NCI-H446 (cell line): ENCODE measurements at places on chromosomes 7 and 10.

DNA sequence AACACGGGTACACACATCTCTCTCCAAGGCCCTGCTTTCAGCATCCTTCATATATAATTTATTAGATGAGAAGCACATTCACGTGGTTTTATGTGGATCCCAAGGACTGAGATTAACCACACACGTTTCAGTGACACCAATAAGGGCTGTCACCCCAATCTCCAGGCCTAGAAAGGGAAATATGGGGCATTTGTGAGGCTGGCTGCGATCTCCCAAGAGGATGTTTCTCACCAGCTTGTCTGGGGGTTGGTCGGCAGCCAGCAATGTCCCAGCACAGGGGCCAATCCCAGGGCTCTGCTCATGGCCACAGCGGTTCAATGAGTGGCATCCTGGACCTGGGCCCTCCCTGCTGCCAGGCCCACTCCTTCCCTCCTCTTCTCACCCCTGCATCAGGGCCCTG, 115.5 kb downstream of the ITIH5 start:
- DNase-seq, result no peak

DNA sequence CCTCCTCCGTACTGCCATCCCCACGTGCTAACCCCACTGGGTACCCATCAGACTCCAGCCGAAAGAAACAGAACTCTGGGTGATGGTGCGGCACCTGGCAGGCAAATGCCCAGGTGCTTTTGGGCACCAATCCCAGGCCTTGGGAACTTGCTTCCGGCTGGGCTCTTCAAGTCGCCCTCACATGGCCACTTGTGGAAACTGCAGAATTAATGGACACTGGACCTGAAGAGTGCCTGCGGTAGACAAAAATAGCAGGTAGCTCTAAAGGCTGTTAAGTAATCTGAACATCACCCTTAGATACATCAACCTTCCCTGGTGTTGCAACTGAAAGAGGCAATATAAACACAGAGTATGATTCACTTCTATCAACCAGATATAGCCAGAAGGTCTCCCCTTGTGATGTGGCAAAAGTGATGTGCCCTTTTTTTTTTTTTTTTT, 644.4 kb downstream of the GRM8 start:
- DNase-seq, result peak; percentile 0

GRCh38 chr7:129907122-129907736, 45.5 kb downstream of the UBE2H start:
- DNase-seq, result no peak

GRCh38 chr10:132722394-132723329, 63.3 kb downstream of the NKX6-2 start:
- DNase-seq, result no peak

GRCh38 chr10:114022766-114023597, 20.7 kb upstream of the ADRB1 start:
- DNase-seq, result no peak

GRCh38 chr7:90401989-90402388, 1.3 kb upstream of the CLDN12 start:
- DNase-seq, result peak; percentile 71

DNA sequence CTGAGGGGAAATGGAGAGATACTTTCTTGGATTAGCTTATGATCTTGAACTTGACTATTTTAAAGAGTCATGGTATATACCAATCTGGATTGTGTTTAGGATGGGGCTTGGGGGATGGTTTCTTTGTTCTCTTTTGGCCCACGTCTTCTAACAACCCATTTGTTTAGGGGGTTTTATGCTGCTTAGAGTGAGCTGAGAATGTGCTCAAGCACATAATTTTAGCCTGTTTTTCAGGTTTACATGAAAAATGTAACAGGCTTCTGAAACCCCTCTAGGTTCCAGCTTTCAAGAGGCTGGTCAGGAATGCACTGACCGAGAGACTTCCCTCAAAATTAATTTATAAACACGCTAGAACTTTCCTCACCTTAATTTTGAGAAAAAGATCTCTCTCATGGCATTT, 94.3 kb downstream of the AUTS2 start:
- DNase-seq, result no peak

- DNase-seq, result no peak
These were observed 403.6 kb downstream of the SEMA3D start for GRCh38 chr7:84783141-84783778.

- DNase-seq, result no peak
These were observed 90.2 kb upstream of the AGK start for GRCh38 chr7:141460781-141461715.

- no peak for DNase-seq
These were observed 6.9 kb downstream of the MMD2 start for GRCh38 chr7:4951903-4952636.

GRCh38 chr10:111440501-111440900, 363.7 kb downstream of the ADRA2A start:
- no peak for DNase-seq

DNA sequence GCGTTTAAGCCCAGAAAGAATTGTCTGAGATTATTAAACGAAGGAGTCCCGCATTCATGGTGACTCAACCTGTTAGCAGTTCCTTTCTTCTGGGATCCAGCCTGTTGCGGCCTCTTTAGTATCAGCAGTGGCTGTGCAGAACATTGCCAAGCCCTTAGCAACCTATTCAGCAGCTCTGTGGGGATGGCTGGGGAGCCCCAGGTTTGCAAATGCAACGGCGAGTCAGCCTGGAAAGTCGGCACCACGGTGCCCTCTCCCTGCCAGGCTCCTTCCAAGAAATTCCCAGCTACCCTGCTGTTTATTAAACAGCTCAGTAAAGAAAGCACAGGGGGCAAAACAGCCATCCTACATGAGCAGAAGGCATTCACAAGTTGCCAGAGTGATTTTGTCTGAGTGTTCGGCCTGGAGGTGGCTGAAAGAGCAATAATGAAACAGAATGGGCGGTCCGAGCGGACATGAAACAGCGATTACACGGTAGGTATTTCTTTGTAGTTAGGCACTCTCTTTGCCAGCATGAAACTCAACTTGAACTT, 198.3 kb downstream of the BAMBI start:
- no peak for DNase-seq

DNA sequence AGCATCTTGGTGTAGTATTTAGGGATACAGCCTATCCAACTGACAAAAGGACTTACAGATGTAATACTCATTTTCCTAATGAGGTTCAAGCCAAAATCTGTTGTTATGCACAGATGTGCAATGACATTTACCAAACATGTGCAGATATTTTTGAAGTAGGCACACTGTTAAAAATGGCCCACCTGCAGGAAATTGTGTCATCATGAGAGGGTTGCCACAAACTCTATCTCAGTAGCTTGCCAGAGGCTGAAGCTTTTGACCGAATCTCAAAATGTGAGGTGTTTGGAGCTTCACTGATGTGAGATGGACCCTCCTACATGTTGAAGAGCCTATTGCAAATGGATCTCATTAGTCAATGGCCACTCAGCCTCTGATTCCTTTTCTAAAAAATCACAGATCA, 89.7 kb upstream of the CSTF2T start:
- no peak for DNase-seq

- no peak for DNase-seq
These were observed 13.1 kb downstream of the GPER1 start for GRCh38 chr7:1100834-1101562.

- DNase-seq, result no peak
These were observed 25.4 kb upstream of the GPAM start for GRCh38 chr10:112208997-112209396.

DNA sequence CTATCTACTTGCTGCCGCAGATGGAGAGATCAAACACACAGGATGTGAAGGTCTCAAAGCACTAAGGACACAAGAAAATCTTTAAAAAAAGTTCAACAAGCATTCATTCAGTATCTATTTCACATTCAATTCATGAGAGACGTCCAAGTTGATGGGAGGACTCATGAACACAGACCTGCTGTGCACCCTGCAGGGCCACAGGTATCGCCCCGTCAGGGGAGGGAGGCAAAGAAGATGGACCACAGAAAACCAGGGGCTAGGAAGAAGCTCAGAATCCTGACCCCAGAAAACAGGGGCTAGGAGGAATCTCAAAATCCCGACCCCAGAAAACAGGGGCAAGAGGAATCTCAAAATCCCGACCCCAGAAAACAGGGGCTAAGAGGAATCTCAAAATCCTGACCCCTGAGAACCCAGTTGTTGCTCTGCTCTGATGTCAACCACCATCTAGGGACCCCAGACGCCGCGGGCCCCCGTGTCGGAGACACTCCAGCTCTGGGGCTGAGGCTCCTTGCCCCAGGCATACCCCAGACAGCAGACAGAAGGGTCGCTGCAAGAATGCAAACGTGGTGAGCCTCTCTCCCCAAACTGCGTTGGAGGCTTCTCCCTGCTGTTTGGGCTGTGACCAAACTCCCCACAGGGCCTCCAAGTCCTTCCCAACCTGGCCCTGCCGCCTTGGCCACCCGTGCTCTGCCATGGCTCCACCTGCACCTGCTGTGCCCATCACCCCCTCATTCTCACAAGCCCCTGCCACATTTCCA, 197.6 kb downstream of the DIP2C start:
- DNase-seq, result no peak

DNA sequence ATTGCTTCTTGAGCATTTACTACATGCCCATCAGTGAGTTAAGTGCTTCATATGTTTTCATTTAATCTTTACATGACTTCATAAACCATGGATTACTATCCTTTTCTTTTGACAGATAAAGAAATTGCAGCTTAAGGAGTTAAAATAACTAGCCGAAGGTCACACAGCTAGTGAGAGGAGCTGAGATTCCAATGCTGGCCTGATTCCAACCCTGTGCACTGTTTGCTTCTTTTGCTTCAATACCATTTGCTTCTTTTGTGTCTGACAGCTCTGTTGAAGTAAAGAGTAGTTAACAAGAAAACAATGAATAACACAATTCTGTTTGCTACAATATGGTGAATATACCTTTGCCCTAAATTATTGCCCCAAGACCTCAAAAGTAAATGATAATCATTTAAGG, 132.4 kb downstream of the GRM3 start:
- DNase-seq, result no peak

- DNase-seq, result no peak
These were observed 91.7 kb downstream of the SORCS1 start for GRCh38 chr10:107072786-107073185.

DNA sequence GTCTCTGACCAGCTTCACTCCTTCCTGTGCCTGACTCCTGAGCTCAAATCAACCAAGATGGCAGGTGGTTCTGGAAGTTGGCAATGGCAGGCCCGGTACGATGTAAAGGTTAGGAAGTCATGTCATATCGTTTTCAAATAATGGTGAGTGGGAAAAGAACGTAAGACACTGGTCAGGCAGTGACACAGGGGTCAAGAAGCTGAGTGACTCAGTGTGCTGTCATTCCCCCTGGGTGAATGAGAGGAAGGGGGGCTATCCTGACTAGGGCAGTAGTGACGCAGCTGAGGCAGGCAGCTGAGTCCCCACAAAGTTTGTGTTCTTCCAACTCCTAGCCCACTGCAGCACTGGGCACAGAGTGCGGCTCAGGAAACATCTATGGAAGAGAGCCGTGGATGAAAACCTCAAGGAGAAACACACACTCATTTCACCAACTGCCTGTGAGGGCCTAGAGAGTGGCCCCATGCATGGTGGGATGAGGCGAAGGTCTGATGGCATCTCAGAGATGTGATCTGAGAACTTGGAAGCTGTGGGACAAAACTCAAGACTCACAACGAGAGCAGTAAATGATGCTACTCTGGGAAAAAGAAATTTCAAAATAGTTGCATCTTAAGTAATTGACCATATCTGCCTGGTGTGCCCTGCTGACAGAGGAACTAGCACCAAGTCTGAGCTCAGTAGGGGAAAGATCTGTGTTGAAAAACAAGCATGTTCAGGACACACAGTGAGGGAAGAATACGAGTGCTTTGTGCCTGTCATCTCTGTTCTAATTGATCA, 23.2 kb downstream of the CREB3L2 start:
- no peak for DNase-seq

DNA sequence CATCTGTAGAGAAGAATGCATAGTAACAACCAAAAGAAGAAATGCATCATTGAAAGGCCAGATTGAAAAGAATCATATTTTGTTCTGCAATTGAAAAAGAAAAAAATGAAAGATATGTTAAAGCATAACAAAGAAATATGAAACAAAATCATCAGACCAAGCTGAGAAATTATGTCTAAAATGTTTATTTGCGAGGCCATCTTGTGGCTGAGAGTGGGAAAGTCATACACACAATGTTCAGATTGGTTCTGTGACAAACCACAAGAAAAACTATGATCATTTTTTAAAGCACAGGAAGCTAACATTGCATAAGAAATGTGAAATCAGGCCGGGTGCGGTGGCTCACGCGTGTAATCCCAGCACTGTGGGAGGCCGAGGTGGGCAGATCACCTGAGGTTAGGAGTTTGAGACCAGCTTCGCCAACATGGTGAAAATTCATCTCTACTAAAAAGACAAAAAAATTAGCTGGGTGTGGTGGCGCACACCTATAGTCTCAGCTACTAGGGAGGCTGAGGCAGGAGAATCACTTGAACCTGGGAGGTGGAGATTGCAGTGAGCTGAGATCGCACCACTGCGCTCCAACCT, 36.6 kb downstream of the ABCB5 start:
- peak; percentile 45 for DNase-seq

- DNase-seq, result no peak
These were observed 1.7 kb downstream of the PGAM1 start for GRCh38 chr10:97427571-97428179.

DNA sequence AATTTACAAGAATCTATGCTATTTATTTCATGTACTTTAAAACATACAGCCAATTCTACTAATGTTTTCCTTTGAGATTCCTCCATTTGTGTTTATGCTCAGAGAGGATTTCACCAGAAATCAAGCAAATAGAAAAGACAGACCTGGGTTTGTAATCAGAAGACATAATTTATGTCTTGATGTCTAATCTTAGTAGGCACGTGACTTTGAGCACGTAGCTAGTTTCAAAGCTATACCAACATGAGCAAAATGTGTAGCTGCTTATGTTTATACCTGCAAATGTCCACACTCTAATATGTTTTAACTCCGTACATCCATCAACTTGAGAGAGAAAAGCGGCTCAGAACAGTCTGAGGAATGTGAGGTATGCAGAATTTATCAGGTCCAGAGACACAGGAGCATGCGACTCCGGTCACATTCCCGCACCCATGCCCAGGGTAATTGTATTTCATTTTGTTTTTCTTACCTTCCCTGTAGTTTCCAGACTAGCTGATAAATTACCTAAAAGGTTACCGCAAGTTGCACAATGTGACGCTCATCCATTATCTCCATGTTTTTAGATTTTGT, 40.0 kb downstream of the SVOPL start:
- no peak for DNase-seq

DNA sequence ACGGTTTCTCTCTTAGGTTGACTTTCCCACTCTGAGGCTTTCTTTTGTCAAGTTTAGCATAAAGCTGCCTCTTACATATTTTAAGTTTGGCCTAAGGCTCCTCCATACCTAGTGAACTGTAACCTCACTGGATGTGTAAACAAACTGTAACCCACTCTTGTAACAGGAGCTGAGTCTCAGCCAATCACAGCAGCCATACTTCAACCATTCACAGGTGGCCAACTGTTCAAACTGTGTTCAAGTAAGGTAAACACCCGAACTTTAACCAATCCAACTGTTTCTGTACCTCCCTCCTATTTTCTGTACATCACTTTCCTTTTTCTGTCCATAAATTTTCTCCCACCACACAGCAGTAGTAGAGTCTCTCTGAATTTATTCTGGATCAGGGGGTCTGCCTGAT, 7.7 kb upstream of the NRBF2 start:
- no peak for DNase-seq
